ENCODE measurements at places on chromosomes 12 and 14.

- no peak for DNase-seq
Measured at GRCh38 chr12:101866615-101867373, 10.6 kb upstream of the DRAM1 start.

DNA sequence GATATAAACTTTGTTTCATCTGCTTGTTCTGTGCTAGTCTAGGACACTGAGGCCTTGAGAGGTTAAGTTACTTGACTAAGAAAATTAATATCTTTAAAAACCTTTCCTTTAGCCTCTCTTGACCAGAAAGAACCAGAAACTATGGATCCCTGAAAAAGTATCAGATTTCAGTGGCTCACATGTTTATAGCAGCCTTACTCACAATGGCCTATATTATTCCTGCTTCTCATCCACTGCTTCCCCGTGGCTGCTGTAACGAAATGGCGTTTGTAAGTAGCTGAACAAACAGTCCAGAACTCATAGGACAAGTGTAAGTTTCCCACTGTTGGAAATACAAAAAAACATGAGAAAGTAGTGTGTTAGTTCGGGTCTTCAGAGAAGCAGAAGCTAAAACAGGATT lies 3.2 kb upstream of the PYGL start:
- no peak for DNase-seq

DNA sequence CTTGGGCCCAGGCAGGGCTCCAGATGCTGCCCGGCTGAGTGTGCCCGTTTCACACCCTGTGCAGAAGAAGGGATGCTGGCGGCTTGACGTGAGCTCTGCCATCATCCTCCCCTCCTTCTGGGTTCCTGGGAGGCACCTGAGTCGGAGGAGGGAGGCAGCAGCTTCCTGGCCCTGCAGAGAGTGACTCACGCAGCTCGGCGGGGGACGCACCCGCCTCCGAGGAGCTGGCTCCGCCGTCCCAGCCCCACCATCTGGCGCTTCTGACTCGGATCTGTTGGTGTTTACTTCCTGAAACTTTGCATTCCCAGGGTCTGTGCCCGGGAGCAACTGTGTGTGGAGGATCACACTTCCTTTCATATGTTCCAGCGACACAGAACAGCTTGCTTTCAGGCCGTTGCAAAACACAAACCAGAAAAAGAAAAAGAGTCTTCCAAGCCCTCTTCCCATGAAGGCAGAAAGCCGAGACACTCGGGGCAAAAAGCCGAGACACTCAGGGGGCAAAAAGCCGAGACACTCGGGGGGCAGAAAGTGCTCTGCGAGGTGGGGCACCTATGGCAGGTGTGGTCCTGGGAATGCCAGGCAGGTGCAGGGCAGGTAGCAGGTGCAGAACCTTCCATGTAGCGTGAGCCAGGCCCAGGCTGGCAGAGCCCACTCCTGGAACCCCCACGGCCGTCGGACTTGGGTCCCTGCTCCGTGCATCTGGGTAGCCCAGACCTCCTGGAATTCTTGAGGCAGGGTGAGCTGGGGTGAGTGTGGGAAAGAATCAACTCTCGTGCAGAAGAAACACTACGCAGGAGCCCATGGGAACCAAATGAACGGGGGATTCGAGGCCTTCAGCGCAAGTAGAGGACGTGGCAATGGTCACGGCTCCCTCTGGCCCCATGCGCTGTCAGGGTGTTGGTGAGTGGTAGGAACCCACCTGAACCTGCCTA lies 27.6 kb upstream of the GALNT9 start:
- DNase-seq, result no peak

DNA sequence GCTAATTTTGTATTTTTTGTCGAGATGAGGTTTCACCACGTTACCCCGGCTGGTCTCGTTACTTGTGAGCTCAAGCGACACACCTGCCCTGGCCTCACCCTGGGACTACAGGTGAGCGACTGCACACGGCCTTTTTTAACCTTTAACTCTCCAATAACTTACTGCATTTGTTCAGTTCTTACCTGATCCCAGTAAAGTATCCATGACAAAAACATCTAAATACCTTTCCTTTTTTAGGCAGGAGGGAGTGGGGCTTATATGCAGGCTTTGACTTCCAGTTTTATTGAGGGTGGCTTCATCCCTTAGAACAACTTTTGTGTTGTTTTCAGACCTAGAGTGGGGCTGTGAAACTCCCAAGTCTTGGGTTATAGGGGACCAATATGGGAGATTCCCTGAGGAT lies 68.3 kb downstream of the DENND5B start:
- no peak for DNase-seq

- no peak for DNase-seq
Measured at GRCh38 chr14:31430634-31431264, 10.4 kb upstream of the HEATR5A start.

DNA sequence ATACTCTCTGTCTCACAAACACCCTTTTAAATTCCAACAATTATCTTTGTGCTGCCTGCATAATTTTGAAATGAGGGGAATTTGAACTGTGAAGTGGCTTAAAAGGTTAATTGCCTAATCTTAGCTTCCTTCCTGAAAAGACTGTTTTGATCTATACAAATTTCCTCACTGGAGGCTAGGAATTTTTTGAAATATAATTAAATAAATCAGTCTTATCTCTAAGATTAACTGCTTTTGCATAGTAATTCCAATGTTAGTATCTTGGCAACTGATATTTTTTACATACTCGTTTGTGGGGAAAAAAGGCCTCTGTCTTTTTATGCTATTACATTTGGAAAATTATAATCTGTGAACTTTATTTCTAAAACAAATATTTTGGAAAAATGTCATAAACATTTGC lies 498.5 kb downstream of the TMTC2 start:
- DNase-seq, result no peak

DNA sequence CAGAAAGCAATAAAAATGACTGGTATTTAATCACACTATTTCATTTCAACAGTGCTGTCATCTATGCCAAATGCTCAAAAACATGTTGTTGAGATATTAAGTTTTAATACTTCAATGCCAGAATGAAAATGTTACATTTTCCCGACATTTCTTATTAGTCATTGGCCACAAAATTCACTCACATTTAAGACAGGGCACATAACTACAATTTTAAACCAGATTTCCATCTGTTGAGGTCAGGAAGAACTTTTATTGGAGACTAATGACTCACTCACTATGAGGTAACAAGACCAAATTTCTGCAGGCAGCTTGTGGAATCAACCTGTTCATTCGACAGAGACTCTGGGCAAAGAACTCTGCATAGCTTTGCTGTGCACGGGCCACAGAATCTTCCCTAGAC lies 36.8 kb downstream of the PPTC7 start:
- DNase-seq, result no peak

DNA sequence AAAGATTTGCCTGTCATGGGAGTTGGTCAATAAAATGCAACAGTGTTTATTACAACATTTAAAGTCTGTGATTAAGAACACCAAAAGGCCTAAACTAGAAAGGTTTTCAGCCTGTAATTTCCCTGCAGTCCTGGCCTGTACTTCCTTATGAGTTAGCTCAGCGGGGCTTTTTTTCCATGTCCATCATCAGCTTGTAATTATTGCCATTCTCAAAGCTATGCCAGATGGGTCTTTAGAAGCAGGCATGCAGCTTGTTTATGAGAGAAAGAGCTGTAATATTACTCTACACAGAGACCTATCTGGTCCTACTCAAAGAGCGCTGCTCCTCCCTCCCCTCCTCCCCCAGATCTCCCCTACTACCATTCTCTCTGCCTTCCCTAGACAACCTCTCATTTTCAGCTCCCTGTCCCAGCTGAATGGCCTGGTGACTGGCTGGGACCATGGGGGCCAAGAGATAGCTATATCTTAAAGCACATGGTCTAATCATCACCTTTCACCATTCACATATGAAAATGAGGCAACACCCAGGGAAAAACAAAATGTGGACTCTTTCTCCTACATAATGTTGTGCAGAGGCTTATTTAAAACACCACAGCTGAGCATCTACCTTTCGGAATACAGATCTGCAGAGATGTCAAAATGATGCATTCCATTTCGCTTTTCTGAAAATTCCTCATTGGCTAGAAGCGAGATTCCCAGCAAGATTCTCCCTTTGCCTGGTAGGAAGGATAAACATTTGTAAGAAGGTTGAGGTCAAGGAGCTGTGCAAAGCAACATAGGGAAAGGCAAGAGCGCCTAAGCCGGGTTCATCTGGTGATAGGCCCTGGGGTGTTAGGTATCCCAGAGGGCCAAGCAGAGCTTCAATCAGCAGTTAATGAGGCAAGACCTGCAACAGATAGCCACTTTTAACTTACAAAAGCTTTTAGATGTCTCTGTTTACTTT lies 209.7 kb upstream of the CDKN3 start:
- no peak for DNase-seq

DNA sequence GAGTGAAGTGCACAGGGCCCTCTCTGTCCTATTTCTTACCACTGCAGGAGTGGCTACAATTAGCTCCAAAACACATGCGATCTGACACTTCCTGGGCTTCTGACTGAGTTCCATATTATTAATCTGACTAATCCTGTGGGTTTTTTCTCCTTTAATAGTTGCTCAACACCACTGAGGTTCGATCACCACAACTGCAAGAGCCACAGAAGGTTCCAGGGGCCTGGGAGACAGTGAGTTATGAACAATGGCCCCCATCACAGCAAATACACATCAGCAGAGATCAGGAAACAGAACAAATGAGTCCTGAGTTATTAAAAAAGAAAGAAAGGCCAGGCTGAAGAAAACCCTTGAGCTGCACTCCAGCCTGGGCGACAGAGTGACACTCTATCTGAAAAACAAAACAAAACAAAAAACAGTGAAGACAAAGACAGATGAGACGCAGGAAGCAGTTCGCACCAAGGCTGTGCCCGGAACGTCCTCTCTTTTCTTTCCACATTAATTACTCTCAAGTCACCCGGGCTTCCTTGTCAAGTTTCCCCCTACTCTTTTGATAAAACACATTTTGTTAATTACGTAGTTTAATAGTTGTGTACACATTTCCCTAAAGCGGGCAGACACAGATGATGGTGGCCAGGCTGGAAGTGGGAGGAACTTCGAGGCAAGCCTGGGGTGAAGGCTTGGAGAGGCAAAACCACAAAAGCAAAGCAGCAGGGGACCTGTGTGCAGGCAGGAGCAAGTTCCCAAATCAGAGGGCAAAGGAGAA lies 42.7 kb downstream of the CDC42BPB start:
- DNase-seq, result no peak

DNA sequence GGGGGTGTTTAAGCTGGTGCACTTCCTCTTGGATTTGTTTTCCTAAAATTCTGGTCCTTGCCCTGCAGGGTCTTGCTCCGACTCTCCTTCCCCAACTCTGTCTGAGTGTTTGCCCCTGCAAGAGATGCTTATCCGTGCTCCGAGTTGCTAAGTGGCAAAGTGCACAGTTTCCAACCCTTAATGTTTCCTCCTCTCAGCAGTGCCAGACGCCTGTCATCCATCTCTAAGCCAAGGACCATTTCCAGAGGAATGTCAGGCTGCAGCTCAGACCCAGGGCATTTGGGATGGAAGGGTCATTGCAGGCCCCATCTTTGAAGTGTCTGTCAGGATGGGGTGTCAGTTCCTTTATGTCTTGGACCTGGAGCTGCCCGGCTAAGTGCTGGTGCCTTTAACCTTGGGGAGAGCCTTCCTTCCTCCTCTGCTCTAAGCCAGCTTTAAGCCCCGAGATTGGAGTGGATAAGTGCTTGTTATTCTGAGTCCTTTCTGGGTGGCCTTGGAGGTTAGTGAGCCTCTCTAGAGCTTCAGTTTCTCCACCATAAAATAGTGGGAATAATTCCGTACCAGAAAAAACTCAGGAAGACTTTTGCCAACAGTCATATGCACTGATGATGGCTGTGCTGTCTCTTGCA lies 15.0 kb downstream of the WNT5B start:
- DNase-seq, result no peak

- no peak for DNase-seq
Measured at GRCh38 chr12:49554266-49554665, 13.7 kb downstream of the MCRS1 start.

GRCh38 chr14:40119765-40120164 lies 687.5 kb upstream of the FBXO33 start:
- DNase-seq, result no peak

GRCh38 chr12:97572220-97572619 lies 109.6 kb downstream of the RMST start:
- no peak for DNase-seq

DNA sequence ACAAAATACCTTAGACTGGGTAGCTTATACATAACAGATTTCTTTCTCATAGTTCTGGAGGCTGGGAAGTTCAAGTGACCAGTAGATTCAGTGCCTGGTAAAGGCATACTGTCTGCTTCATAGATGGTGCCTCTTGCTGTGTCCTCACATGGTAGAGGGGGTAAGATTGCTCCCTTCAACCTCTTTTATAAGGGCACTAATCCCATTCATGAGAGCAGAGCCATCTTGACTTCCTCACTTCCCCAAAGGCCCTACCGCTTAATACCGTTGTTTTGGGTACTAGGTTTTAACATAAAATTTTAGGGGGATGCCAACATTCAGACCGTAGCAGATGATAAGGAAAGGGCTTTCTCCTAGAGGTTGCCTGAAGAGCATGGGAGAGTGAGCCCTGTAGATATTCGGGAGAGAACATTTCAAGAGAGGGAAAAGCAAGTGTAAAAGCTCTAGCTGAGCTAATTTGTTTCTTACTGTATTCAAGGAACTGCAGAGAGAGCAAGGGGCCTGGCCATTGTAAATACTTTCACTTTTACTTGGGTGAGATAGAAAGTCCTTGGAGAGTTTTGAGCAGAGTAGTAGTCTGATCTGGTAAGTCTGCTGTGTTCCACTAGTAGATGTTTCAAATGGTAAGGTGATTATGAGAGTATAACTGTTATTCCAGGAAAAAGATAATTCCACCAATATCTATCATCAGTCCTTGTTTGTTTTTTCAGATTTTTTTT lies 27.3 kb downstream of the FRS2 start:
- DNase-seq, result no peak

DNA sequence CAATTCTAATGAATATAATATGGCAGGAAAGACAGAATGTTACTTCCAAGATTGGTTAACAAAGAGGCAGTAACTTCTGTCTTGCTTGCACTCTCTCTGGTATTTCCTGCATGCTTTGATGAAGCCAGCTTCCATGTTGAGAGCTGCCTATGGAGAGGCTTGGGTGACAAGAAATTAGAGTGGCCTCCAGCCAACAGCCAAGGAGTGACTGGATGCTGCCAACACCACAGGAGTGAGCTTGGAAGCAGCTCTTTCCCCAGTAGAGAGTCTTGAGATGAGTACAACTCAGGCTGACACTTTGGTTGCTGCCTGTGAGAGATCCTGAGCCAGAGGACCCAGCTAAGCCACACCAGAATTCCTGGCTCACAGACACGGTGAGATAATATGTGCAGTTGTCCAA lies 183.1 kb downstream of the RMST start:
- no peak for DNase-seq

DNA sequence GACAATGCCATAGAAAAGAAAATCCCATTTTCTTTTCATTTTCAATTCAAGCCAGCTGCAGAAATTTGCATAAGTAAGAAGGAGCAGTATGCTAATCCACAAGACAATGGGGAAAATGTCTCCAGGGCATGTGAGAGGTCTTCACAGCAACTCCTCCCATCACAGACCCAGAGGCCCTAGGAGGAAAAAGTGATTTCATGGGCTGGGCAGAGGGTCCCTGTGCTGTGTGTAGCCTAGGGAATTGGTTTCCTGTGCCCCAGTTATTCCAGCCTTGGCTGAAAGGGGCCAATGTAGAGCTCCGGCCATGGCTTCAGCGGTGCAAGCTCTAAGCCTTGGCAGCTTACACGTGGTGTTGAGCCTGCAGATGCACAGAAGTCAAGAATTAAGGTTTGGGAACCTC lies 211.4 kb downstream of the CCDC59 start:
- DNase-seq, result no peak

- no peak for DNase-seq
Measured at GRCh38 chr12:39605501-39605900, 14.1 kb downstream of the ABCD2 start.
